Kidney epithelial cell (primary cell): ENCODE measurements at places on chromosomes 5 and 9. TPM values are rescaled to one million over a fixed set of nuclear protein-coding genes. Genes with fewer than 3 reads are reported as not detected.

DNA sequence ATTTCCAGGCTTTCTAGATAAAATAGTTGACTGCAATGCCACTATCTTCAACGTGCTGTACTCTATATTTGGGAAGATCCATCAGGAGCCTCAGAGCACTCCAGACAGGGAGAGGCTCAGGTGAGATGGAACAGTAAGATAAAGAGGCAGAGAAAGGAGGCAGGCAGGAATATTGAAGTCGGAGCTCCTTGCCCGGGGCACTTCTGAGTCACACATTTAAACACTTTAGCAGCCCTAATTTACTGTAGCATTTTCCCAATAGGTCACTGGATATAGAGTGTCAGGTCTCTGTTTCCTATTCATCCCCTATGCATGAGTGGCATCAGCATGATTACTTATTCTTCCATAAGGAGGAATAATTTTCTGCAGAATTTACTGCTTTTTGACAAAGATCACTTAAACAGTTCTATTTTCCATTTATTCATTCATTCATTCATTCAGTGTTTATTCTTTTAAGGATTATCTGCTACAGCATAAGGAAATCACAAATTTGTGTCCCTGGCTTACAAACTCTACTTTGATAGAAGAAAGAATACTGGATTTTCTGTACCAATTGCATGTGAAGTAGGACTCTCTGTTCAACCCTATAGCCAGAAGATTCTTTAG, 170.7 kb downstream of the MAPKAP1 start:
- no peak for DNase-seq

GRCh38 chr5:59838989-59839388, 54.5 kb downstream of the PDE4D start:
- no peak for DNase-seq

DNA sequence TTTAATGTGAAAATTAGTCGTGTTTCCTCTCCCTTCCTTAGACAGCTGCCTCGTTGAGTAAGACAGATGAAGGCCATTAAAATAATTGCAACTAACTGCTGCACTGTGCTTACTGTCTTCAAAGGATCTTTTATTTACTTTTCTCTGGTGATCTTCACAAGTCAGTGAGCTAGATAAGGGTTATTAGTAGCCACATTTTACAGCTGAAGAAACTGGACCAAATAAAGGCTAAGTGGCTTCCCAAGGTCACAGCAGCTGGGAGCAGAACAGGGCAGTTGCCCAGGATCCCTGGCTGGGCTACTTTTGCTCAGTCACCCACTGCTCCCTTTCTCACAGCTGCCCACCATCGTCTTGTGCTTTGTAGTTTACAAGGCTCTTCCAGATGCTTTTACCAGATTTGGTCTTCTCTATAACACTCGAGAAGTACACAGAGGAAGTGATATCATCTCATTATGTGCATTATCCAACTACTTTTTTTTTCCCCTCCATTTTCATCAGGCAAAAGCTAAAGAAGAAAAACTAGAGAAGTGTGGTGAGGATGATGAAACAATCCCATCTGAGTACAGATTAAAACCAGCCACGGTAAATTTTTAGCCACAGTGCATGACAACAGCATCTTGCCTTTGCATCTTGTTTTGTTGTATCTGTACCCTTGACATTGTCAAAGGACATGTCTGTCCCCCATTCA, 61.8 kb downstream of the ERAP1 start:
- DNase-seq = no peak

Gene ZFP2
- 1.3 and 2.9 TPM in 2 replicates for total RNA-seq
